ENCODE measurements at places on chromosomes 6 and 20. TPM values are rescaled to one million over a fixed set of nuclear protein-coding genes. Genes with fewer than 3 reads are reported as not detected.

DNA sequence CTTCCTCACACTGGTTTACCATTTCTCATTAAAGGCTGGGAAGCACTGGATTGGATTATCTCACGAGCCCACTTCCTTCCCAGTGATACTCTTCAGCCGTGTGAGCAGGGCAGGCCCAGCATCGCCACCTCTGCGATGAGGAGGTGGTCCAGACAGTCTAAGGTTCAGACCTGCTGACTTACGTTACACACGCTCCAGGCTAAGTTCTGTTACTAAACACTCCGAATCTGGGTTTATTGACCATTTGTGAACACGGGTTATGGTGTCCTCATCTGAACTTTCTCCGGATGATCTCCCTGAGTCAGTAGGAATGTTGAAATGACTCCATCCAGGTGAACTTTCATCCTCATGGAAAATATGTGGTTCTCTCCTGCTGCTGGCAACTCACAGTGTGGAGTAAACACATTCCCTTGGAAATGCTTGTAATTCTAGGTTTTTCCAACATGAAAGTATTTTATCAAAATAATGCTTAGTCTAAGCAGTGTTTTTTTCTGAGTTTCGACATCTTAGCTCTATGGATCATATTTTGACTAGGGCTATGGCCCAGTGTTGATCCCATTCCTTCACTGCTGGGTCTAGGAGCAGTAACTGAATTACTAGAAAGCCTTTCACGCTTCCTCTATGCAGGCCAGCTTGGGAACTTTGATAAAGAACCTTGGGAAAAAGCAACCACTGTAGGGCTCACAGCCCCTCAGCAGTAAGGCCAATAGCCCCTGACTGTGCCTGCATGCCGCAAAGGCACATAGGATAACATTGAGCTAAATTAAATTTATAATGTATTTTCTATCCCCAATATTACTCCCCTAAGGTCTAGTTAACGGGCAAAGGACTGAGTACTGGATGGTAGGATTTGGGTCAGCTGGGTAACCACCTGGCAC is 37.7 kb upstream of the PXDC1 start:
- no peak for DNase-seq

DNA sequence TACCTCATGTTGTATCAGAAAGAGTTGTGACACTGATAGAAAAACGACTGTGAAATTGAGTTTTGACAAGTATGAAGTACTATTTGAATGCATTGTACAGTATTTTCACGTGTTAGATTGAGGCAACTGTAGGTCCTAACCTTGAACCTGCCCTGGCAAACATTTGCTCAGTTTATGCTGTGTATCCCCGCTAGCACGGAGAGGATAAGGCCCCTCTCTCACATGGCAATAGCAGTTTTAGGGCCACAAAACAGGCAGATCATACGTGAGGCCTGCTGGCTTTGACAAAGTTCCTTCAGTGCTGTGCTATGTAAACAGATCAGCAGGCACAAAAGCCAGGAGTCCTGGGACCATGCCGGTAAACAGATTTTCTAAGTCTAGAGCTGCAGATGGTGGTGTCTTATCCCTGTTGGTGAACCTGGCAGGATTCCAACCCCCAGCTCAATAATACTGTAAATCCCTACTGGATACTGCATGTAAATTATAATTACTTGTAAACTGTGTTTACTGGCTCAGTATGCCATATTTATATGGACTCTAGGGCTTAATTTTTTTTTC is 23.8 kb upstream of the FAM217A start:
- no peak for DNase-seq

GRCh38 chr6:33317419-33317668 is 200 bp downstream of the ZBTB22 start:
- DNase-seq, result no peak

- DNase-seq, result no peak
These were observed 62.9 kb upstream of the SNX9 start for GRCh38 chr6:157760137-157760536.

DNA sequence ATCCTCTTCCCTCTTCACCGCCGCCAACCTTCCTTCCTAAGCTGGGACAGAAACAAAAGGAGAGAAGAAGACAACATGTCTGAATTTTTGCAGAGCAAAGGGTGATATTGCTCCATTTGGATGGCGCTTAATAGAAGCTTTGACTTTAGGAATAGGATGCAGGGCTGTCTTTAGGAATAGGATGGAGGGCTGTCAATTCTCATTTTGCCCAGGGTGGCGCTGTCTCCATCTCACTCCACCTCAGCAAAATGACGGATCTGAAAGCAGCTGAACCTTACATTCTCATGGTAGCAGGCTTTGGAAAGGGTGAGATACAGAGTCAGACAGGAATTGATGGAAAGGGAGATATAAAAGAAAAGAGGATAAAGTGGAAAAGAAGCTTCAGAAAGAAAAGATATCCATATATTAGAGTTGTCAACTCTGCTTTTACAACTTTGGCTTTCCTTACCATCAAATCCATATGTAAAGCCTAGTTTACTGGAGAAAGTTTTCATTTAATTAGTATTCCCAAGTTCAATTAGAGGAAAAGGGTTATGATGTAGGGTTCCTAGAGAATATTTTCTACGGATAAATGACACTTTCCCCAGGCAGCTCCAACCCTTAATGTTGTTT is 2.4 kb downstream of the MTCL3 start:
- no peak for DNase-seq

- no peak for DNase-seq
These were observed 245.3 kb downstream of the QKI start for GRCh38 chr6:163659803-163660202.

DNA sequence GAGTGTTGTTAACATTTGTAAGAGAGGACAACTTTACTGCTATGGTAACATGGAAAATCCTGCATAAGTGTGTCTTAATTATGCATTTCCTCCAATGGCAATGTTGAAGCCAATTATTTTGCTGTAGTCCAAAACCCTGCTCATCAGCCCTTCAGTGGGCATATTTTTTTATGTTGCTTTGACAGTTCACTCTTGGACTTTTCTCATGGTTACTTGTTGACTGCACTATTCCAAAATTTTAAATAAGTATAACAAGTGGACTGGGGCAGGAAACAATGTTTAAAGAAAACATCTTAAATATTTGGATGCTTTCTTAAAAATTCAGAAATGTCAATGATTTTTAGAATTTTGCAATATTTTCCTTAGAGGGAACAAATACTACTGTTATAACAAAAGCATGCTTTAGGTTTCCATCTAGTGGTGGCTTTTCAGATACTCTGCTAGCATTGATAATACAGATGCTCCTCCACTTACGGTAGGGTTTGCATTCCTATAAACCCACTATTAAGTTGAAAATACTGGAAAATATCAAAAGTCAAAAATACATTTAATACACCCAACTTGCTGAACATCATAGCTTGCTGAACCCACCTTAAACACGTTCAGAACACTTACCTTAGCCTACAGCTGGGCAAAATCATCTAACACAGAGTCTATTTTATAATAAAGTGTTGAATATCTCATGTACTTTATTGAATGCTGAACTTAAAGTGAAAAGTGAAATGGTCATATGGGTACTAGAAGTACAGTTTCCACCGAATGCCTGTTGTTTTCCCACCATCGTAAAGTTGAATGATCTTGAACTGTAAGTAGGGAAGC is 86.4 kb downstream of the ADGRG6 start:
- no peak for DNase-seq

GRCh38 chr6:123888771-123889513 is 85.3 kb downstream of the NKAIN2 start:
- DNase-seq, result no peak

- DNase-seq, result no peak
These were observed 73.6 kb downstream of the RSPH3 start for GRCh38 chr6:158926414-158926813.

DNA sequence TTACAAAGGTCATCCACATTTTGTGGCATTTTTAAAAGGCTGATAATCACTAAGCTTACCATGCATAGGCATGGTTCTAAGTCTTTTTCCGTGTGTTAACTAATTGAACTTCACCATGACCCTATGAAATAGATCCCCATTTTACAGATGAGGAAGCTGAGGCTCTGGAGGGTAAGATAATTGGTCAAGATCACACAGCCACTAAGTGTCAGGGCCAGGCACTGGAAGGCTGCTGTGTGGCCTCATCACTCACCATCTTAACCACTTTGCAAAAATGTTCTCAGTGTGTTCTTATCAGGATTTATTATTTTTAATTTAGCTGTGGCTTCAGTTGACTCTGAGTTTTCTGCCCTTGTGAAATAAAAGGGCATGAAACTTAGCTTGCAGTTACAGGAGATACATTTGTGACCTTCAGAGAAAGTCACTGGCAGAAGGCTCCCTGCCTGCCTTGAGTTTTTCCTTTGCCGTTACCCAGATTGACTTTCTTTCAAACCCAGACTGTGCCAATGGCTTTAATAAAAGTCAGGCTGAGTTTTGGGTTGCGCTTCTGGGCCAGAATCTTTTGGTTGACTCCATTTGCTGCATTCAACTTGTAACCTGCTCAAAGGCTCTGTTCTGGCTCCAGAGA is 82.0 kb downstream of the EZR start:
- DNase-seq, result no peak

Gene UST
- 2.0 TPM for total RNA-seq

Gene SIRPB1
- total RNA-seq, result 4.1 TPM

Gene HLA-DRA
- 0.41 TPM for total RNA-seq

Gene FAXC
- 0.82 TPM for total RNA-seq
